ENCODE measurements at places on chromosomes 13 and 19.

GRCh38 chr19:10580979-10581631, 6.0 kb downstream of the AP1M2 start:
- peak; percentile 97 for DNase-seq

GRCh38 chr19:38264486-38265212, at the start of gene SPINT2:
SPINT2 (plus strand) TSS chr19:38264573; CDS start chr19:38264893, 320 bp downstream.
- no peak for DNase-seq

DNA sequence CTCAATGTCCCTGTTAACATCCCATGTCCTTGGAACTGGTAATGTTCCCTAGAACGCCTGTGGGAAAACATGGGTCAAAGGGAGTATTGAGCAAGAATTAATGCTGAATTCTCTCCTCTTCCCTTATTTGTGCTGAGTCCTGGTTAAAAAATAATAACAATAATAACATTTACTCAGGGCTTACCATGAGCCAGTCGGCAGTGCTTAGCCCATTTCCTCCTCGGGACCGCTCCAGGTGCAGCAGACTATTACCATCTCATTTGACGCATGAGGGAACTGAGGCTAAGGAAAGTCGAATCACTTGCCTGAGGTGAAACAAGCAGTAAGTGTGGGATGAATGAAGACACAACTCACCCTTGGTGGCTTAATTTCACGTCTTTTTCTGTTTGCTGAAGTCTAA, 33.6 kb upstream of the SLC15A1 start:
- DNase-seq = no peak

DNA sequence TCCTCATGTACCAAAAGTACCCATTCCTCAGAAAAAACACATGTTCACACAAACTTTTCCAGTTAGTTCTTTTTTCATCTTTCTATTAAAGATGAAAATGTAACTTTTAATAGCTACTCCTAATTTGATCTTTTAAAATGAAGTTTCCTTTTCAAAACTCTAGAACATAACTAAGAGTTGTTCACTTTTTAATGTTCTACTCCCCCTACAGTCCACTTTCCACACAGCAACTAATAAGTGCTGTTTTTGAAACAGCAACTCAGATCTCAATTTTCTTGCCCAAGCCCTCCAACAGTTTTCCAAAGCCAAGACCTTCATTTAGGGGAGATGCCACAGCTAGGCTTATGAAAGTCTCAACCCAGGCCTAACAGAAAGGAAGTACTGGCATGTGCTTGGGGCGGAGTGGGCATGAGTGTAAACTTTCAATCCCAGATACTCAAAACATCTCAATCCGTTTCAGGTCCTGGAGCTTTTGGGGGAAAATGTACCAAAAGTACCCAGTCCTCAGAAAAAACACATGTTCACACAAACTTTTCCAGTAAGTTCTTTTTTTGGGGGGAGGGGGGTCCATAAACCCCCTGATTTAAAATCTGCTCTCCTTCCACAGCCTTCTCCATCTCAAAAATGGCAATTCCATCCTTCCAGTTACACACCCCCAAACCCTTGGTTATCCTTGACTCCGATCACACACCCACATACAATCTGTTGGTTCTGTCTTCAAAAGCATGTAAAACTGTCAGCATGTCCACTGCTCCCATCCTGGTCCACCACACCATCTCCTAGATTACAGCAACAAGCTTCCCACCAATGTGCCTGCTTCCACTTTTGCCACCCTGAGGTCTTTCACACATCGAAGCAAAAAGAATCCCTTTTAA, 2.0 kb downstream of the FBL start:
- DNase-seq = no peak

GRCh38 chr13:28584873-28585381, 74.0 kb upstream of the POMP start:
- no peak for DNase-seq

DNA sequence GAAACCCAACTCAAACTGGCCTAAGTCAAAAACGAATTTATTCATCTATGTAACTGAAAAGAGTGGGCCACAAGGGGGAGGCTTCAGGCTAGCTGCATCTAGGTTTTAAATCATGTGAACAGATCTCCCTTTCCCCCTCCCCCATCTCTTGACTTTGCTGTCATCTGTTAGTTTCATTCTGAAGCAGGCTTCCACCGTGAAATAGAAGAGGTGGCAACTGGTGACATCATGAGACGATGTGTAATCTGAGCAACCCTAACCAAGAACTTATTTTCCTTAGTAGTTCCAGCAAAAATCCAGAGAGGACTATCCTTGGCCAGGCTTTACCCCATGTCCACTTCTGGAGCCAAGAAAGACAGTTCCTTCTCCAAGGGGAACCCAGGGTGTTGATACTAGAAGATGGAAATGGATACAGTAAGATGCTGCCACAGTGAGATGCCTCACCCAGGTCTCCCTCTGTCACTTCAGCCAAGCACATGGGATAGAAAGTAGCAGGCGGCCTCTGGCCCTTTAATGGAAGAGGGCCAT, 9.4 kb downstream of the SAMD4B start:
- no peak for DNase-seq

- DNase-seq = peak; percentile 87
These were observed 6.6 kb upstream of the FBXW9 start for GRCh38 chr19:12703046-12703445.

GRCh38 chr19:45152504-45153338, 8.1 kb downstream of the NKPD1 start:
- DNase-seq = no peak

DNA sequence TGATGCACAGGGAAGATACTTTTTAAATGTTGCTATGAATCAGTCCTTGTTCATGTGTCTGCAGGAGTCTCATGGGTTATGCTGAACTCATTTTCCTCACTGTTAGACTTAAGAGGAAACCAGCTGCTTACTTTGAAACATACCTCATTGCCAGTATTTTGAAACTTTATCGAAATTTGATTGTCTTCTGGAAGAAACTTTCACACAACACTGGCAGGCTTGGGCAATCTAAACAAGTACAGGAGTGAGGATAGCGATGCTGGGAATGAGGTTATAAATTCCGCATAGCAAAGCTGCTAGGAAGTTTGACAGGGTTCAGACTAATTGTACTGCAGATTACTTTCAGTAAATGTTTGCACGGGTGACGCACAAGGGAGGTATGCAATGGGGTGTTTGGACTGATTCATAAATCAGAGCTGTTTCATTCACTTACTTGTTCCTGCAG, 245.7 kb downstream of the DNAJC15 start:
- DNase-seq = no peak

- no peak for DNase-seq
These were observed 47.1 kb upstream of the CNMD start for GRCh38 chr13:52786766-52787165.

GRCh38 chr19:44886141-44886540, 4.9 kb upstream of the TOMM40 start:
- no peak for DNase-seq

DNA sequence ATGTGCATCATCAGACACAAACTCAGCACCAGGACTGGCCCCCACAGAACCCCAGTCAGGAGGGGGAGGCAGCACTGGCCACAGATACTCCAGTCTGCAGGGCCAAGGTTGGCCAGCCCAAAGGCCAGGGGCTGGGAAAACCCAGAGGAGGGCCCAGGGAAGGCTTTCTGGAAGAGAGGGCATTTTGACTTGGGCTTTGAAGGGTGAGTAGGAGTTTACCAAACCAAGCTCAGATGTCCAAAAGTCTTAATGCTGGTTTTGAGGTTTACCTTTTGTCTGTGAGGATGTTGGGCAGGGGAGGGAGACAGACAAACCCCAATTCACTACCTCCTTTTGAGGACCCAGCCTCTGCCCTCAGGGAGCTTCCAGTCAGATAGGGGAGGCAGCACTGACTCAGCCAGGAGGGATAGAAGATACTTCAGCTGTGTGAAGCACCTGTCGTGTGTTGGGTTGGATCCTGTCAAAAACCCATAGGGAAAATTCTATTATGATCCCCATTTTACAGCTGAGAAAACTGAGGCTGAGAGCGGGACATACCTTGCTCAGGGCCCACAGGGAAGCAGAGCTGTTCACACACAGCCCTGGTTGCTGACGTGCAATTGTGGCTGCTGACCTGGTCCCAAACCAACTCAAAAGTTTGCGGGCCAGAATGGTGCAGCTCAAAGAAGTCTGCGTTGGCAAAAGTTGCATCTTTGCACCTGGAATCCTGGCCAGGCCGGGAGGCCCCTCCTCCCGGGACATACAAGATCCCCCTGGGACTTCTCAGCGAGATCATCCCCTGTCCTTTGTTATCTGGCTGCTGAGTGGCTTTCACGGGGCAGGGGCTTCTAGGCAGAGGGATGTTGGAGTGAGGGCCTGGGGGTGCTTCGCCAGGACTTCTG, 13.1 kb downstream of the CILP2 start:
- DNase-seq = no peak

GRCh38 chr19:4246767-4247593, at the start of gene YJU2:
YJU2 (plus strand) TSS chr19:4247080; CDS start chr19:4247147, 67 bp downstream.
- DNase-seq = peak; percentile 99

- no peak for DNase-seq
These were observed 492.7 kb downstream of the GPC5 start for GRCh38 chr13:91891141-91891540.

GRCh38 chr13:39956036-39956435, 300.6 kb downstream of the COG6 start:
- DNase-seq = no peak

GRCh38 chr13:99352351-99353245, 45.4 kb upstream of the GPR183 start:
- DNase-seq = no peak

DNA sequence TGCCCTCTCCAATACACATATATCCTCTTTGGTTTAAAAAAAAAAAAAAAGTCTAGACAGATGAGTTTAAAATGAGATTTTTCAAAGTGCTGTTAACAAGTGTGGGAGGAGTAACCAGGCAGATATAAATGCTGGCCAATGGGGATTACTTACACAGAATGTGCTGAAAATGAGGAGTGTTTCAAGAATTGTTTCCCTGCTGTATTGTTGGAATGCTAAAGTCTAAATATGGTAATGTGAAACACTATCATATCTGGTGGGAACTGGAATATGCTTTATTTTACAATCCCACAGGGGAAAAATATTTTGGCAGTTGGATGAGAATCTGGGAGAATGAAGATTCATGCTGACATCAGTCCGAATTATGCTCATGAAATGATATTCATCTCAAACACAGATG, 250.7 kb downstream of the DCT start:
- DNase-seq = no peak

GRCh38 chr19:2799273-2800020, 14.1 kb downstream of the THOP1 start:
- no peak for DNase-seq

- no peak for DNase-seq
These were observed 458.6 kb downstream of the DACH1 start for GRCh38 chr13:71408416-71408815.

- no peak for DNase-seq
These were observed 122.9 kb upstream of the ZNF507 start for GRCh38 chr19:32222556-32222955.

- DNase-seq = no peak
These were observed 48.6 kb downstream of the PEPD start for GRCh38 chr19:33472691-33473652.

DNA sequence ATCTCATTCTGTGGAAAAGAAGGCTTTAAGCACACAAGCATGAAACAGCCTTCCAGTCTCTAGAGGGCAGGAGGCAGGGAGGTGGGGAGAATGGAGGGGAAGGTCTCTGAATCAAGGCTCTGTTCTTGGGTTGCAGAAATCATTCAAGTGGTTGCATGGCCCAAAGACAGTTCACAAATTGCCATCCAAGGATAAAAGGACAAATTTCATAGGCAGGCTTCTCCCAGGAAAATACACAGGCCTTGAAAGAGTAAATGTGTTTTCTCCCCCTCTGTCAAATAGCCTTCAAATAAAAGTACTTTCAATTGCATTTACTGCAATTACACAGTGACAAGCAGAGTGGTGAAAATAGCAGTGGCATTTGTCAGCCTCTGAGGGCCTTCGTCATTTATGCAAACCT, 450.8 kb downstream of the DCT start:
- DNase-seq = no peak

- no peak for DNase-seq
These were observed 586 bp downstream of the MRI1 start for GRCh38 chr19:13764821-13765394.

- DNase-seq = no peak
These were observed 18.3 kb downstream of the MBD3L1 start for GRCh38 chr19:8850488-8850887.

DNA sequence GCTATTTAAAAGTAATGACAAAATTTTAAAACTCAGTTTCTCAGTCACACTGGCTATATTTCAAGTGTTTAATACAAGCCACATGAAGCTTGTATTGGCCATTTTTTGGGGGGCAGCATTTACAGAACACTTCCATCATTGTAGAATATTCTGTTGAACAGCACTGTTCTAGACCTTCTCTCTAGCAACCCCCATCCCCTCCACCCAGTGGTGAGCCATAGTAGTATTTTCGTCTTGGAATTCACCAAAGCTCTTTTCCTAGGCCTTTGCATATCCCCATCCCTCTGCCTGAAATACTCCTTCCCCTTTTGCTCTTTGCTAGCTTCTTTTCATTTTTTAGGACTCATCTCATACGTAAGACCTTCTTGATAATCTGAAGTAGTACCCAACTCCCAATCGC, 99.5 kb downstream of the ZC3H13 start:
- DNase-seq = no peak

- DNase-seq = no peak
These were observed 21.6 kb downstream of the LTBP4 start for GRCh38 chr19:40622773-40623075.

DNA sequence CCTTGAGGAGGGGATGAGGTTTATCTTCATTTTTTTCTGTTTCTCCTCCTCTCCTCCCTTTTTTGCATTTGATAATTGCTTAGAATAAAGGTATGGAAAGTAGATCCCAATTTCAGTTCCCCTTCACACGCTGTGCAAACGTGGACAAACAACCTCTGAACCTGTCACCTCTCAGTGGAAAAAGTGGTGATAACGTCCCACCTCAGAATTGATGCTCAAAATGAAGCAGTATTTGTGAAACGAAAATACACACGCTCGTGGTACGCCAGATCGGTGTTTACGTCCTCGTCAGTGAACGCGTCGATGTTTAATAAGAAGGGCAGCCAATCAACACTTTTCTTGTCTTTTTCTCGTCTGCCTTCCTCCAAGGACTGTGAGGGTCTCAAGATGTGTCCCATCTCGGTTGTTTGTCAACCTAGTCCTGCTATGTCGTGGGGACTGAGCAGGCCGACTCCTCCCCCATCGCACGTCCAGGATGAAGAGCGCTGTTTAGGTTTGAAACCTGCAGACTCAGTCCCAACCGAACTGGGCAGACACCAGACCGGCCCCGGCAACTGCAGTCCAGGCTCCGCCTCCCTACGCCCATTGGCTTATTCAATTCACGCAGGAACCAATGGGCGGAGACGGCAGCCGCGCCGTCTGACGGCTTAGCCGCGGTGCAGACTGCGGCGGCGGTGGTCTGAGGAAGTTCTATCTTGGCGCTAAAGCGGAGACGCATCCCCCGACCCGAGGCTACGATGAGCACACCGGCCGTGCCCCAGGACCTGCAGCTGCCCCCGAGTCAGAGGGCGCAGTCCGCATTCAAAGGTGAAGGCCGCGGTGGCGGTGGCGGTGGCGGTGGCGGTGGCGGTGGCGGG, at the start of gene CKAP2:
TSS of gene CKAP2 (plus strand) at position 659 of the 857 bp plus-strand sequence. CDS start at position 738, 79 bp downstream.
- DNase-seq = peak; percentile 82

DNA sequence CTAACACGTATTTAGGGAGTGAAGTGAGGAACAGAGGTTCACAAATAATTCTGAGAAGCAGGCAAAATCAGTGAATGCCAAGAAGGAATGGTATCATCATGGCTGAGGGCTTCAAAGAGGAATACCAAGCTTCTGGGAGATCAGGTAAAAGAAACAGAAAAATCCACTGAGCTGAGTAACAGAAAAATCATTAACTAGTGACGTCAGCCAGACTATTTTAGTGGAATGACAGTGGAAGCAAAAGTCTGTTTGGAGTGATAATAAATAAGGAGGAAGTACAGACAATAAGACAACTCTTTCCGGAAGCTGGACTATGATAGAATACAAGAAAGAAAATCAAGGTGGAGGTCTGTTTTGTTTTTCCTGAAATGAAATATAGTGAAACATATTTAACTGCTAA, 83.5 kb downstream of the SACS start:
- DNase-seq = no peak

Data from NT2/D1 (cell line).